Stimulated activated effector memory CD8-positive, alpha-beta T cell treated with anti-CD3 and anti-CD28 coated beads, Interleukin-12 subunit alpha, Interleukin-12 subunit beta, amount 100 ng/mL, for 72 hours (primary cell): ENCODE measurements at places on chromosomes 5 and 9.

GRCh38 chr9:113599646-113600022 is 136.1 kb downstream of the RGS3 start:
- DNase-seq: no peak

- DNase-seq: no peak
These were observed 40.1 kb downstream of the TRIP13 start for GRCh38 chr5:932628-933250.

DNA sequence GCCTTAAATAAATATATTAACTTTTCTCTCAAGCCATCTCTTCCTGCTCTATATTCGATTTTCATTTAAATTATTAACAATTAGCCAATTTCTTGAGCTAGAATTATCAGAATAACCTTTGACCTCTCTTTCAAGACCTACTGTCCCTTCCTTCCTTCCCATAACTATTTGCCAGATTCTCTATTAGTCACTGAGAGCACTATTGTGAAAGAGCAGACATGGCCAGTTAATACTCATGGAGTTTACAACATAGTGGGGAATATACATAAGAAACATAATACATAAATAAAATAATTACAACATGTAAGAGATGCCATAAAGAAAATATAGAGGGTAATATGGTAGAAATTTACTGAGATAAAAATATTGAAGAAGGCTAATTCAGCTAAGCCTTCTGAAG is 72.1 kb upstream of the CHD1 start:
- DNase-seq: no peak

GRCh38 chr9:112629671-112630485 is 88.0 kb downstream of the INIP start:
- DNase-seq: no peak

DNA sequence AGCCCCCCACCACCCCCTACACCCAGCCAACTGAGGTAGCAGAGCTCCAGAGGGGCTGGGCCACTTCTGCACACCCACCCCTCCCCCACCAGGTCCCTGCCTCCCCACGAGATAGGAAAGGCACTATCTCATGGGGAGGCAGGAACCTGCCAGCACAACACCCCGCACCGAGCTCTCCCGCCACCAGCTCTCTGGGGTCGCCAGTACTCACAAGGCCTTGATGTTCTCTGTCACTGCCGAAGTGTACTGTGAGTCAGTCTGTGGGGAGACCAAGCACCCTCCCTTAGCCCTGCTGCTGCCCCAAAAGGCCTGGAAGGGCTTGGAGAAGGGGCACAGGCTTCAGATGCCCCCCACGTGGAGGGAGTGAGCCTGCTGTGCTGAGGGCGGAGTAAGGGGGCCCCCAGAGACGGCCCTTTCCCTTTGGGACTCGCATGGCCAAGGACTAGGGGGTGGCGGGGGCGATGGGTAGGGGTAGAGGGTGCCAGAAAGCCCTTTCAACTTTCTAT is 5.9 kb downstream of the MGAT4B start:
- DNase-seq: no peak

- DNase-seq: no peak
These were observed 201.6 kb upstream of the PAPPA start for GRCh38 chr9:115951977-115952376.

GRCh38 chr5:151012862-151013261 is 7.5 kb upstream of the GPX3 start:
- DNase-seq: no peak

- DNase-seq: no peak
These were observed 36.2 kb downstream of the IPPK start for GRCh38 chr9:92633614-92634278.

GRCh38 chr5:160209917-160210316 is 19.4 kb upstream of the FABP6 start:
- no peak for DNase-seq

- no peak for DNase-seq
These were observed 165.8 kb downstream of the MELK start for GRCh38 chr9:36738318-36738976.

DNA sequence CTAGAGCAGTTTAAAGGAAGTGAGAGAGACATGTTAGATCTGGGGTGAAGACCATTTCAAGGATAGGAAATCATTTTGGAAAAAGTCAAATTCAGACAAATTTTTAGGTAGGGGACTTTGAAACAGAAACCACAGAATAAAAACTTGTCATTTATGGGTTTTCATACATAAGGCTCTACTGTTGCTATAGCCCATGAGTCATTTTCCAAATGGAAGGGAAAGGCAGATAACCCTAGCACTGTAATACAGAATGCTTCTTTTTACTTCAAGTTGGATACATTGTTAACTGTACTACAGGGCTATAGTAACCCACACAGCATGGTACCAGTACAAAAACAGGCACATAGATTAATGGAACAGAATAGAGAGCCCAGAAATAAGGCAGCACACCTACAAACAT is 455.4 kb downstream of the EBF1 start:
- DNase-seq: no peak

DNA sequence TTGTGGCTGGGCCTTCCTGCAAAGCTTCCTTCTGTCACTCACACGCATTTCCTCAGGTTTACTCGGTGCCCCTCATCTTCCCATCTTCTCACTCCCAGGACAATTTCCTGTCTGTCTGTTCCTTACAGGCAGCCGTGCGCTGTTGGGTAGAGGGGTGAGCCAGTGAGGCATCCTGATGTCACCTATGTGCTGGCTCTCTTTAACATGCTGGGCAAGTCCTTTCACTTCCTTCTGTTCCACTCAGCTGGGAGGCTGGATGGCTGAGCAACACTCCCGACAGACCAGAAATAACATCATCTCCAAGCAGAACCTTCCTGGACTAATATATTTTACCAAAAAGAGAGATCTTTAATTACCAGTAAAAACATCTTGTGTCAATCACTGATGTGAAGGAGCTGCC is 103.0 kb downstream of the HSD17B3 start:
- DNase-seq: no peak

- no peak for DNase-seq
These were observed 5.4 kb upstream of the HEMGN start for GRCh38 chr9:97943308-97943855.

- DNase-seq: no peak
These were observed 69.4 kb upstream of the GAS1 start for GRCh38 chr9:87016681-87017080.

- no peak for DNase-seq
These were observed 9.7 kb upstream of the RNU6ATAC start for GRCh38 chr9:134174073-134174449.

DNA sequence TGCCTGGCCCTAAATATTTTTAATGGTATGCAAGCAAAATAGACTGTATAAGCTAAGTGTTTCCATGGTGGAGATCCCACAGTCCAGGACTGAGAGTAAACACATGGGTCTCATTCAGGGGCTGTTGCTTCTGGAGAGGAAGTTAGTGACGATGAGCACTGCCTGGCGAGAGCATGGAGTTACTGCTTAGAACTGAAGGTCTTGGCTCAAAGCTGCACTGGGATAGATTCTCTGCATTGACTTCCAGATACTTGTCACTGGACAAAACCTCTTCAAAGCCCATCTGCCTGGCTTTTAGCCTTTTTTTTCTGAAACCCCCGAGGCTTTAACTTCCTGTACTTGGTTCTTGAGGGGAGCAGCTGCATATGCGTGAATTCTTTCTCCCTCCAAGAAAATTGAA is 39.2 kb downstream of the GPR107 start:
- DNase-seq: no peak

DNA sequence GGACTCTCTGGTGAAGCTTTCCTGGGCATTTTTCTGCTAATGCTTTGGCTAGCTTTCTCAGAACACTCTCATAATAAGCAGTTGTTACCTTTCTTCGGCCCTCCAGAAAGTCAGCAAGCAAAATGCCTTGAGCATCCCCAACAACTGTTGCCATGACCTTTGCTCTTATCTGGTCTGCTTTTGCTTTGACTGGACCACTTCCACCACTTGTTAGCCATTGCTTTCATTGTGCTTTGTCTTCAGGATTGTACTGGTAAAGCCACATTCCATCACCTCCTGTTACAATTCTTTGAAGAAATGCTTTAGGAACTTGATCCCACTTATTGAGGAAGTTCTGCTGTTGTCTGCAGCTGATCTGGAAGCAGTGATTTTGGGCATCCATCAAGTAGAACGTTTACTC is 35.7 kb downstream of the RAD50 start:
- DNase-seq: no peak

GRCh38 chr5:154614125-154614524 is 136.1 kb upstream of the HAND1 start:
- DNase-seq: no peak

- no peak for DNase-seq
These were observed 5.0 kb downstream of the NCBP1 start for GRCh38 chr9:97638666-97639065.

GRCh38 chr5:95773335-95774059 is 42.4 kb downstream of the RHOBTB3 start:
- DNase-seq: no peak

DNA sequence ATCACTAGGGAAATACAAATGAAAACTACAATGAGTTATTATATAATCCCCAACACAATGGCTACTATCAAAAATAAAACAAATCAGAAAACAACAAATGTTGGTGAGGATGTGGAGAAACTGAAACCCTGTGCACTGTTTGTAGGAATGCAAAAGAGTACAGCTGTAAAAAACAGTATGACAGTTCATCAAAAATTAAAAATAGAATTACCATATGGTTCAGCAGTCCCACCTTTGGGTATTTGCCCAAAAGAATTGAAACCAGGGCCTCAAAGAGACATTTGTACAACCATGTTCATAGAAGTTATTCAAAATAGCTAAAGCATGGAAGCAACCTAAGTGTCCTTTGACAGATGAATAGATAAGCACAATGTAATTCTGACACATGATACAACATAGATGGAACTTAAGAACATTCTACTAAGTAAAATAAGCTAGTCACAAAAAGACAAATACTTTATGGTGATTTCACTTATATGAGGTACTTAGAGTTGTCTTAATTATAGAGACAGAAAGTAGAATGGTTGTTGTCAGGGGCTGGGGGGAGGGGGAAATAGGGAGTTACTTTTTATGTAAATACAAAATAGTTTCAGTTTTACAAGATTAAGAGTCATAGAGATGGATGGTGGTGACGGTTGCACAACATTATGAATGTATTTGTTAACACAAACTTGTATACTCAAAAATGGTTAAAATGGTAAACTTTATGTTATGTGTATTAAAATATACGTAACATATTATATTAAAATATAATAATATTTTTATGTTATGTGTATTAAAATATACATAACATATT is 102.8 kb downstream of the KCTD16 start:
- no peak for DNase-seq

DNA sequence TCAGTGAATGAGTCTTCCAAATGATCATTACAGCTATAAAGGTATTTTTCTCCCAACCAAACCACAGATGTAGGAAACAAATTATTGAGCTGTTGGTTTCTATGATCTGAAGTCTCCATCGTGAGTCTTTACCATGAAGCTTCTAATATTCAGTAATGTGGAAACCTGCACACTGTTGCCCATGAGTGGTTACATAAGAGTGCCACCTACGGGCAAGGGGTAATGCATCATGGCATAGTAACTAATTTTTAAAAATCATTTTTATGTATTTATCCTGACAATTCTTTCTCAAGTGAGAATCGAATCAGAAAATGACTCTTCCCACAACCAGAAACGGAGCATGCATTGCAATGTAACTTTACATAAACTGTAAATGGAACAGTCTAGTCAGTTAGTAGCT is 282.5 kb upstream of the SMARCA2 start:
- no peak for DNase-seq

DNA sequence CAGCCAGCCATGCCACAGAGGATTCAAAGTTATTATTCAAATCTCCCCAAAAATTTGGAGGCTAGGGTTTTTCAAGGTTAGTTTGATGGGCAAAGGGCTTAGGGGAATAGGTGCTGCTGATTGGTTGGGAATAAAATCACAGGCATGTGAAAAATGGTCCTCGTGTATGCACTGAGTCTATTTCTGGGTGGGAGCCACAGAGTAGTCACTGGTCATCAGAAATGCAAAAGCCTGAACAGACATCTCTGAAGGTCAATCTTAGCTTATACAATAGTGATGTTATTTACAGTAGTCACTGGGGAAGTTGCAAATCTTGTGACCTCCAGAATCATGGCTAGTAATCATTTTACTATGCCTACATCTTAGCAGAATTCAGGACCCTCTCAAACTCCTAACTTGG is 1.3 kb downstream of the IL33 start:
- DNase-seq: no peak

DNA sequence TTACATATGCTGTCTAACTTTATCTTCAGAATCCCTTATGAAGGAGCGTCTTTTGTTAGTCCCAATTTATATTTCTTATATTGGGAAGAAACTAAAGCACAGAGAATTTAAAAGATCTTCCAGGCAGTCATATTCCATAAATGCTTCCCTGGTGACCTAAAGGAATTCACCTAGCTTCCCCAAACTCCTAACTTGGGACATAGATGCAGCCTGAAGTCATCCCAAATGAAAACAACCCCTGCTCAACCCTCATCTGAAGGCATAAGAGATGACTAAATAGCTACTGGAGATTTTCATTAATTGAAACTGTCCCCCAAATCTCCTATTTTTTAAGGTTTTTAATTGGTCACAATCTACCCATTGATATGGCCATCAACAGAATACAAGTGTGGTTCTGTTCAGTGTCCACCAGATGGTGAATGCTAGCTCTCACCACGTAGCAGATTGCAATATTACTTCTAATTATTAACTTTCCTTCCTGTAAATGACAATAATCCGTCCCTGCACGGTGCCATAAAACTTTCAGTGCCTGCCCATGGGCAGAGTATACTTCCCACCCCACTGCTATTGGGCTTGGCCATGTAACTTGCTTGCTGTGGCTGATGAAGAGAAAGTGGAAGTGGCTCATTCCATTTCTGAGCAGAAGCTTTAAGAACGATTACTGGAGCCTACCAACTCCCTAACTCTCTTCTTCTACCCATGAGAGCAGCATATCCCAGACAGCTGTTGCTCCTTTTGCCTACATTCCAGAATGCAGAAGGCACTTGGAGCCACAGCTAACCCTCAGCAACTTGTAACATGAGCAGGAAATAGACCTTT is 18.7 kb downstream of the PRUNE2 start:
- no peak for DNase-seq
